HEK293T (cell line): ENCODE measurements at places on chromosomes 2 and 18.

DNA sequence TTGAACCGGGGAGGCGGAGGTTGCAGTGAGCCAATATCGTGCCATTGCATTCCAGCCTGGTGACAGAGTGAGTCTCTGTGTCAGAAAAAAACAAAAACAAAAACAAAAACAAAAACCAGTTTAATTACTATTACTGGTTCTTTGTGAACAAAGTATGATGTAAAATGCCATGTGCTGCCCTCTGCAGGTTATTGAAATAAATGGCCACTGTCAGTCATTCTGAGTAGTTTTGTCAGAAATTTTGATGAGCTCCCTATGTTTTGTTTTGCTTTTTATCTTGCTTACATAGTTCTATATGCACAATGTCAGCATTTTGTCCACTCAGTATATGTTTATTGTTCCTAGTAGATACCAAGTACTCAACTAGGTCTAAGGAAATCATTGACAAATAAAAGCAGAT is 423.6 kb upstream of the CHST9 start:
- DNase-seq = peak; percentile 16

- DNase-seq = no peak
Measured at GRCh38 chr2:240603081-240603835, 16.7 kb downstream of the CAPN10 start.

- DNase-seq = no peak
Measured at GRCh38 chr18:62555135-62555534, 32.3 kb downstream of the ZCCHC2 start.

GRCh38 chr18:67794521-67794920 is 278.0 kb upstream of the DSEL start:
- no peak for DNase-seq

GRCh38 chr2:99187011-99187410 is 6.0 kb downstream of the MRPL30 start:
- DNase-seq = no peak
